Islet precursor cell (in vitro differentiated cells): ENCODE measurements at places on chromosomes 1 and 21.
A peak's percentile ranks its signal among the peaks of the same experiment; 100 is the strongest.

DNA sequence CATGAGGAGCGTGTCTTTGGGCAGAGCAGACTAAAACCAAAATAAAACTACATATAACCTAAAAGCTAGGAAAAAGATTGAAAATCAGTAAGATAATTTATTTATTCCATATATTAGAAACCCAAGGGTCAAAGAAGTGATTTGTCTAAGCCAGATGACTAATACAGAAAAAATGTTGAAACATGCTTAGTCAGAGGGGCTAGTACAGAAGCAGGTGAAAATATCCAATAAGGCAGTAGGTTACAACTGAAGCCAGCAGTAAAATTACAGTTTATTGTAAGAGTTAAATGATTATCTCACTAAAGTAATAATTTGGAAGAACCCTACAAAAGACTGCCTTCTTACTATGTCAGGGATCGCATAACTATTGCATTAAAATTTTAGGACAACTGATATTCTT lies 1190.9 kb upstream of the PRMT6 start:
- no peak for DNase-seq

DNA sequence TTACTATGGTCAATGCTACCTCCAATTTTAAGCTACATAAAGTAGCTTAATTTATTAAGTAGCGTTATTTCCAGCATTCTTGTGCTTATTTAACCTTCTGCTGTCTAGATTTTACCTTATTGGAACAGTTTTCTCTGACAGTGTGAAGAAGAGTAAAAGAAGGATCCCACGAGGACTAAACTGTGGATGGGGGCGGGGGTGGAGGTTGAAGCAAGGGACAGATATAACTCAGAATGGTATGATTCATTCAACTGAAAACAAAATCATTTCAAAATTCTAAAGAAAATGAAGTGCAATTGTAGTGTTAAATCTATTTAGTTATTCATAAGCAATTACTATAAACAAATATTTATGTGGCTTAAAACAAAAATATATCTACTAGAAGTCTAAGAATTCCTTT lies 11.5 kb upstream of the VAV3 start:
- DNase-seq = no peak

DNA sequence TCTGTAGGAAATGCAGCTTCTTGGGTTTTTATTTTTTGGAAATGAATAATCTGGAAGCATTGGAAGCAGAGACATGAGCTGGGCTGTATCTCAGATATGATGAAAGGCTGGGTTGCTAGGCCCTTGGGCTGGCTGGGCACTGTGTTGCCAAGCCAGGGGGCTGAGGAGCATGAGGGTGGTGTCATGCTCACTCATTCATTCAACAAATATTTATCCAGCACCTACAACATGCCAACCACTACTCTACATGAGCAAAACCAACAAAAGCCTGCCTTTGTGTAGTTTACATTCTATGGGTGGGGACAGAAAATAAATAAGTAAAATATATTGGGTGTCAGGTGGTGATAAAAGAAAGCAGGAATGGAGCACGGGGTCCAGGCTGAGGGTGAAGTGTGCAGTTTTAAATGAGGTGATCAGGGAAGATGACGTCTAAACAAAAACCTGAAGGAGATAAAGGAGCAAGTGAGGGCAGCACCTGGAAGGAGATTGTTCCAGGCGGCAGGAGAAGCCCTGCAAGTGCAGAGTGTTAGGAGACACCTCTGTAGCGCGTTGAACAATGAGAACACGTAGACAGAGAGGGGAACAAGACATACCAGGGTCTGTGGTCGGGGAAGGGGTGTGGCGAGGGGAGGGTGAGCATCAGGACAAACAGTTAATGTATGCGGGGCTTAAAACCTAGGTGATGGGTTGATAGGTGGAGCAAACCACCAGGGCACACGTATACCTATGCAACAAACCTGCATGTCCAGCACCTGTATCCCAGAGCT lies 10.9 kb downstream of the TAGLN2 start:
- no peak for DNase-seq

GRCh38 chr1:167094690-167095089 lies 815 bp downstream of the STYXL2 start:
- DNase-seq = no peak

- DNase-seq = no peak
These were observed 135.5 kb downstream of the TGFBR3 start for GRCh38 chr1:91750398-91750996.

- DNase-seq = no peak
These were observed 4.8 kb upstream of the CNTN2 start for GRCh38 chr1:205038132-205038786.

GRCh38 chr1:171817511-171818265 lies 23.6 kb upstream of the DNM3 start:
- DNase-seq = peak; percentile 93

DNA sequence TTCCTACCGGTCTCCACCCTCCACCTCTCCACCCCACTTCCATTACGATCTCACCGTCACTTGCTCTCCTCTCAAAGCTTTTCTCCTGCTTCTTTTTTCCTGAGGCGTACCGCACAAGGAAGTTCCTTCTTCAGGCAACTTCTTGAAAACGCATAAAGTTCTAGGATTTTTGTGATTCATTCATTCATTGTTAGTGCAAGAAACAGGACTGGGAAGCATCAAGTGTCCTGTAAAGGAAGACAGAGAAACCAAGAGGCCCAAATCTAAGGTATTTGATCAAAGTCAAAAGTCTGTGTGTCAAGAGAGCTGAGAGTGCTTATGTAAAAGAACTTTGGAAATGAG lies 1.3 kb upstream of the RCC2 start:
- no peak for DNase-seq

DNA sequence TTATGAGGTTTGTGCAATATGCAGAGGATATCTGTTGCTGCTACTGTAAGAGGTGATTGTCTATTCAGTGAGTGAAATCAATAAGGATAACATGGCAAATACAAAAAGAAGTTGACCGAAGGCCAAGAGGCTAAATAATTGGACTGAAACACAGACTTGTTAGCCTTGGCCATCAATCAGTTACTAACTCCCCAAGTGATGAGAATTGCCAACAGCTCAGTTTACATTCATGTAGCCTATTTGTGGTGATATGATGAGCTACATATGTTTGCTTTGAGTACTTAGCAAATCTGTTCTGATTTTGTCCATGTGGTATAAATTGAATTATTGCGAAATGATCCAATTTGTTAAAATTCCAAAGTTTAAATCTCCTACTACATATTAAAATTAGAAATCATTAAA lies 68.6 kb upstream of the VAV3 start:
- no peak for DNase-seq

DNA sequence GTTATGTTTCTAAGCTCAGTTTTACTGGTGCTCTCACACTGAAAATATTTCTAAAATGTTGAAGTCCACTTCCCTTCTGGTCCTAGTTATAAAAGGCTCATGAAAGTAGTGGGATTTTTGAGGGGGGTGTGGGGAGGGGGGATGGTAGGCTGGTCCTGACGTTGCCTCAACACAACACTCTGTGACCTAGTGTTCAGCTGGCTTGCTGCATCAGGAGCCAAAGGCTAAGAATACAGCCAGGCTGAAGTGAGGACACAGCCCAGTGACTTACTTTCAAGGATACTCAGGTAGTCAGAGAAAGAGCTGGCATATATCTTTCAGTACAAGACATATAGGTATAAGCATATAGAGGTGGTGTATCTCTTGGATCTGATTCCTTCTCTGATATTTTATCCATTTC lies 151.9 kb upstream of the C8B start:
- no peak for DNase-seq

DNA sequence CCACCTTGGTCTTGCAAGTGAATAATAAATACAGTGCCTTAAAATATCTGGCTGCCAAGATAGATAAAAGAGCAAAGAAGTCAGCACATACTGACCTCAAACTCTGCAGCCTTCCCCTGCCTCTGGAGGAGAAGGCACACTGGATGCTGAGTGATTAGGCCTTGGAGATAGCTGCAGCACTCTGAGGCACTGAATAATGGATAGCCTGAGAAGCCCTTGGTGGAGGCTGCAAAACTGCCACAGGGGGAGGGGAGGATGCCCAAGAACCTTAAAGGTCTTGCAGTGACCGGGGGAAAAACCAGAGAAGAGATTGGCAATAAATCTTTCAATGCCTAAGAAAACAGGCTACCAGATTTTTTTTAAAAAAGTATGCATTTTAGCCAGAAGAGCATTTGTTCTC lies 167.4 kb upstream of the PRMT6 start:
- peak; percentile 56 for DNase-seq

DNA sequence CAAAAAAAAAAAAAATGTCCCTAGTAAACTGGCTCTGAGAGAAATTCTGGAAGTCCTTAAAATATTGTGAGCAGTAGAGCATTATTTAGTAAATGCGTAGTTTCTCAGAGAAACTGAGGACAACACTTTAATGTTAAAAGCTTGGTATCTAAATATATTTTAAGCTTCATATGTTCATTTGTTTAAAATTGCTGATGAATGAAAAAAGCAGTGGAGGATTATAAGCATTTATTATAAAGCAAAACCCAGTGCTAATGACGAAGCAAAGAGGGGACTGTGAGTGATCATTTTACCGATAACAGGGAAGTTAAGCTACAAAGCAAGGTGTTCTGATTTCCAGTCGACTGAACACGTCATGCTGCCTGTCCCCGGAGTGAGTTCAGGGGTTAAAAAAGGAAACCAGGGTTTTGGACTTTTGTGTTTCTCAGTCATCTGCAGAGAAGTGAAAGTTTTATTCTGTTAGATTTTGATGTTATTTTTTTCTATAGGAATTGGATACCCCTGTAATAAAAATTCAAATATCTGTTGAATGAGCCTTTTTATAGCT lies 64.5 kb upstream of the SCCPDH start:
- DNase-seq = no peak

GRCh38 chr1:117821774-117822482 lies 107.5 kb downstream of the GDAP2 start:
- peak; percentile 69 for DNase-seq

- peak; percentile 72 for DNase-seq
These were observed 66.9 kb downstream of the GNG12 start for GRCh38 chr1:67766141-67766978.

GRCh38 chr1:223771469-223771813 lies 59.1 kb downstream of the CAPN2 start:
- DNase-seq = no peak

- no peak for DNase-seq
These were observed 6.0 kb upstream of the KRTAP8-1 start for GRCh38 chr21:30818837-30819610.

DNA sequence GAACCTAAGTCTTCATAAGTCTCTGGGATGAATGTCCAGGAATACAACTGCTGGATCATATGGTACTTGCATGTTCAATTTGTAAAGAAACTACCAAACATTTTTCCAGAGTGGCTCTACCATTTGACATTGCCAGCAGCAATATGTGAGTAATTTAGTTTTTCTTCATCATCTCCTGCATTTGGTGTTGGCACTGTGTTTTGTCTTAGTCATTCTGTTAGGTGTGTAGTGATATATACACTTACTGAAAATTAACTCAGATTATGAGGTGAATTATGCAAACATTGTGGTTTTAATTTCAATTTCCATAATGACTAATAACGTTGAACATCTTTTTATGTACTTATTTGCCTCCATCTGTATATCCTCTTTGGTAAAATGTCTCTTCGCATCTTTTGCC lies 138.7 kb downstream of the LRRC40 start:
- DNase-seq = no peak

GRCh38 chr1:235834620-235835019 lies 32.1 kb downstream of the LYST start:
- no peak for DNase-seq

DNA sequence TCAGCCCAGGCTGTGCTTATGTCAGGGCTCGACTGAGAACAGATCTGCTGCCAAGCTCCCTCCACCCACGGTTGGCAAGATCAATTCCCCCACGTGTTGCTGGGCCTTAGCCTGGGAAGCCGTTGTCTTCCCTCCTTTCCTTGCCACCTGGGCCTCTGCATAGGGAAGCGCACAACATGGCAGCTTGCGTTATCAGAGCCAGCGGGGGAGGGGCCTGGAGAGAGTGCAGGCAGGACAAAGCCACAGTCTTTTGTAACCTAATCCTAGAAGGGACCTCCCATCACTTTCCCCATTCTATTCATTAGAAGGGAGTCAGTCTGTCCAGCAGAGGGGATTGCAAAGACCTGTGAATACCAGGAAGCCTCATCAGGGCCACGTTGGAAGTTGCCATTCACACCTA lies 17.0 kb upstream of the IGSF21 start:
- DNase-seq = no peak

DNA sequence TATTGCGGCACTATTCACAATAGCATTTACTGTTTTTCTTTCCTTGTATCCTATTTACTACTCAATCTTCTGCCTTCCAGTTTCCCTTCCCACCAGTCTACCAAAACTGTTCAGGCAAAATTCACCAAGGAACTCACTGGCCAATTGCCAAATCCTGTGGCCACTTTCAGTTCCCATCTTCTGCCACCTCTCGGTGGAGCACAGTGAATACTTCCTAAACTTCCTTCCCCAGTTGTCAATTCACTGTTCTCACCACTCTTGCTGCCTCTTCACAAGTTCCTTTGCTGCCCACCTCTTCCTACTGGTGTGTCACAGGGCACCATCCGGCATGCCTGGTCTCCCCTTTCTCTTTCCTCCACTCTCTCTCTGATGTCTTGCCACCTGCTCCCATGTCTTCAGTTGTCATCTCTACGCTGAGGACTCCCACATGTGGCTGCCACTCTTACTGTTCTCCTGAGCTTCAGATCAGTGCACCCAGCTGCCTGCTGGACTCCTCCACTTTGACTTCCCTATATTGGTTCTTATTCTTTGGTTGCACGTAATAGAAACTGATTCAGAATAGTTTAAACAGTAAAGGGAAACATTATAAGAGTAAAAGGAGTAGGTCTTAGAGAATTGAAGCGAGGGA lies 114.4 kb downstream of the PIK3R3 start:
- DNase-seq = no peak

DNA sequence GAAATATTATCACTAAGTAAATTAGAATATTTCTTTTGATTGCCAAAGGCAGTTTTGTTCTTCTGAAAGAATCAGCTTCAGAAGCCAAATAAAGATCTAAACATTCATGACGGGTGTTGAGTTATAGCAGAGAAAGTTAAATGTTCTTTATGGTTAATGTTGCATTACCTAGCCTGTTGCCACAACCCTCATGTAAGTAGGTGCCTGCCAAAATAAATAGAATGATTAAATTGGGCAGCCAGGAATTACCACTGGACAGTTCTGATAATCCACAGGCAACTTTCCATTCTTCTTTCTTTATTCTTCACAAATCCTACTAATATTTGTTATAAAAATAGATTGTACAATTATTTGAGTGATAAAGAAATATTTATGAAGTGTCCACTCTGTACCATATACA lies 217.9 kb upstream of the NRIP1 start:
- DNase-seq = no peak

- no peak for DNase-seq
These were observed 22.3 kb downstream of the FOXJ3 start for GRCh38 chr1:42312576-42313212.

DNA sequence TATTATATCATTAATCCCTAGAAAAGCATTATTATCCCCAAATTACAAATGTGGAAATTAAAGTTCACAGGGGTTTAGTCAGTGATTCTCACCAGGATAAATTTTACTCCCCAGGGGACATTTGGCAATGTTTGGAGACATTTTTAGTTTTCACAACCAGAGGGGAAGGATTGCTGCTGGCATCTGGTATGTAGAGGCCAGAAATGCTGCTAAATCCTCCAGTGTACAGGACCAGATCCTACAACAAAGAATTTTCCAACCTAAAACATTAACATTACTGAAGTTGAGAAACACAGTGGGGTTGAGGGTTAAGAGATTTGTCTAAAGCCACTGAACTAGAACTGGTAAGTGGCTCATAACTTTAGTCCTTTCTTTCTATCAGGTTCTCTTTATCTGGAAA lies 162.0 kb upstream of the SYT6 start:
- DNase-seq = no peak

- DNase-seq = no peak
These were observed 52.8 kb upstream of the TBX15 start for GRCh38 chr1:119040906-119041305.

- no peak for DNase-seq
These were observed 17.8 kb downstream of the F5 start for GRCh38 chr1:169568497-169568896.
